Tongue (tissue), 3 donors: ENCODE measurements at places on chromosomes 6 and 20.

- DNase-seq = no peak
Observed at GRCh38 chr20:33298391-33298790, 15.4 kb downstream of the BPIFB1 start.

DNA sequence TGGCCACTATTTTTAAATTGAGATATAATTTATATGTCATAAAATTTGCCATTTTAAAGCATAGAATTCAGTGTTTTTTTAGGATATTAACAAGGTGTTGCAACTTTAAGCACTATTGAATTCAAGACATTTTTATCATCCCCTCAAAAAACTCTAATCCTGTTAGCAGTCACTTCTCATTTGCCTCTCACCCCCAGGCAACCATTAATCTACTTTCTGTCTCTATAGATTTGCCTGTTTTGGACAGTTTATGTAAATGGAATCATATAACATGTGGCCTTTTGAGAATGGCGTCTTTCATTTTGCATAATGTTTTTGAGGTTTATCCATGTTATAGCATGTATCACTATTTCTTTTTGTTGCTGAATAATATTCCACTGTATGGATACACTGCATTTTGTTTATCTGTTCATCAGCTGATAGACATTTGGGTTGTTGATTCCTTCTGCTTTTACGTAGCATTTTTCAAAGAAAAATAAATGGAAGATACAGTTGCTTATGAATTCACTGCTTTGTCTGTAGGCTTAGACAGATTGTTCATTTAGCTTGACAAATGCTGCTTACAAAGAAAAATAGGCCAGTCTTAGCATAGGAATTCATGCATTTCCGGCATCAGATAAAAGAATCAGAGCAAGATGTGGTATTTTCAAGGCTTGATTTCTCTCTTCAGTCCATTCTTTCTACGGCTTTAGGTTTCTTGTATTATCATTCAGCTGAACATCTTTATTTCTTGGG is 52.9 kb downstream of the STK4 start:
- DNase-seq = no peak

DNA sequence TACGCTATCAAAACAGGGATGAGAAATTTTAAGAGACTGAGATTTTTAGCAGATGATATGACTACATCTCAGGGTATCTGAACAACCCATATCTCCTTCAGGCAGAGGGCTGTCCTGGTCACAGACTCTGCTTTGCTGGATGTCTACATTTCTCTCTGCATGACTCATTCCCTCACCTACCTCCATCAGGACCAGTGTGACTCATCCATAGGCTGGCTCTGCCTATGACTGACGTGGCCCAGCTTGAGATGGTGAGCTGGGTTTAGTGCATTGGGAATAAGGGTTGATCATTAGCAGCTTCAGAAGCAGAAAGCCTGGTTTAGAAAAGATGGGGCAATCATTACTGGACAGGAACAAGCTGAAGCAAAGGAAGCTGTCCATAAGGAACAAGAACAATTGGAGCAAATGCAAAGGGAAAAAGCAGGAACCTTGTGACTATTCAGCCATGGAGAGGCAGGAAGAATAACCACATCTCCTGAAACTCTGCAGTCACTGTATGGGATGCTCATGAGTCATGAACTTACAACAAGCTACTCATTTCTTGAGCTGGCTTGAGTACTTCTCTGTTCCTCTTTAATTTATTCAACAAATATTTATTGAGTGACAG is 86.4 kb upstream of the CBLN4 start:
- DNase-seq = no peak

- DNase-seq = no peak
Observed at GRCh38 chr6:103027271-103027931, 1633.9 kb downstream of the GRIK2 start.

DNA sequence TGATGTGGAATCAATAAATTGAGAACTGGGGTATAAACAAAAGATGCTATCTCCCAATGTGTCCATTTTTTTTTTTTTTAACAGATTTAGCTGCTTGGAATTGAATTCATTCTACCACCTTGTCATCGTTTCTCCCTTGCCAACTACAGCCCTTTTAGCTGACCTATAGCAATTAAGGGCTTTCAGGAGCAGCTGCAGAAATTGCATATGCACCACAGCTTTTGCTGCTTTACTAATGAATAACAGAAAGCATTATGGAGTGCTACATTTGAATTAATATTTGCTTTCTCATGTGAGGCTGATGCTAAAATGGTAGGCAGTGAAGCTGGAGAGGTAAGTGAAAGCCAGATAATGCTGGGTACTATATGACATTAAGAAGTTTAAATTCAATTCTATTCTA is 5.7 kb downstream of the SESN1 start:
- no peak for DNase-seq

DNA sequence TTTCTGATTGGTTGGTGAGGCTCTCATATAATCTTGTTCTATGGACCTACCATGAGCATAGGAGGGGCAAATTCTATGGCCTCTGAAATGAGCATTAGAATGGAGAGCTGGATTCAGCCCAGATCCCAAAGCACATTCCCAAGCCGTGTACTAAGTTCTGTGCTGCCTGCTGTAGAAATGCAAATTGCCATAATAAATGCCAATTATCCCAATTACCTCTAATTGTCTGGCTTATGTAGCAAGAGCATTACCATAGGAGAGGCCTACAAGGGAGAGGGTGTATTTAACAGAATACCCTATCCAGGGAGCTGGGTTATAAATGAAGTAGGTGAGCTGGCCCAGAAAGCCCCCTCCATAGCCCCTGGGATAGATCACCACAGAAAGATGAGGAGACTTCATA is 126.8 kb downstream of the LRFN2 start:
- DNase-seq = no peak

- DNase-seq = no peak
Observed at GRCh38 chr6:84166395-84166794, 61.0 kb downstream of the CEP162 start.

DNA sequence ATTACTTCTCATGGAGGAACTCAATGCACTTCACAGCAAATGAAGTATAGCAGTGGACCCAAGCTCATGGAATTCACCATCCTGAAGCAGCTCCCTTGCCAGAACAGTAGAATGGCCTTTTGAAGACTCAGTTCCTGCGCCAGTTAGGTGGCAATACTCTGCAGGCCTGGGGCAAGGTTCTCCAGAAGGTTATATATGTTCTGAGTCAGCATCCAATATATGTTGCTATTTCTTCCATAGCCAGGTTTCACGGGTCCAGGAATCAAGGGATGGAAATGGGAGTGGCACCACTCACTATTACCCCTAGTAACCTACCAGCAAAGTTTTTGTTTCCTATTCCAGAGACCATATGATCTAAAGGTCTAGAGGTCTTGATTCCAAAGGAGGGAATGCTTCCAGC is 56.4 kb upstream of the CNKSR3 start:
- DNase-seq = no peak
